ENCODE measurements at places on chromosomes 1 and 21.

GRCh38 chr1:38991638-38992411, 749 bp downstream of the AKIRIN1 start:
- peak; percentile 36 for DNase-seq

DNA sequence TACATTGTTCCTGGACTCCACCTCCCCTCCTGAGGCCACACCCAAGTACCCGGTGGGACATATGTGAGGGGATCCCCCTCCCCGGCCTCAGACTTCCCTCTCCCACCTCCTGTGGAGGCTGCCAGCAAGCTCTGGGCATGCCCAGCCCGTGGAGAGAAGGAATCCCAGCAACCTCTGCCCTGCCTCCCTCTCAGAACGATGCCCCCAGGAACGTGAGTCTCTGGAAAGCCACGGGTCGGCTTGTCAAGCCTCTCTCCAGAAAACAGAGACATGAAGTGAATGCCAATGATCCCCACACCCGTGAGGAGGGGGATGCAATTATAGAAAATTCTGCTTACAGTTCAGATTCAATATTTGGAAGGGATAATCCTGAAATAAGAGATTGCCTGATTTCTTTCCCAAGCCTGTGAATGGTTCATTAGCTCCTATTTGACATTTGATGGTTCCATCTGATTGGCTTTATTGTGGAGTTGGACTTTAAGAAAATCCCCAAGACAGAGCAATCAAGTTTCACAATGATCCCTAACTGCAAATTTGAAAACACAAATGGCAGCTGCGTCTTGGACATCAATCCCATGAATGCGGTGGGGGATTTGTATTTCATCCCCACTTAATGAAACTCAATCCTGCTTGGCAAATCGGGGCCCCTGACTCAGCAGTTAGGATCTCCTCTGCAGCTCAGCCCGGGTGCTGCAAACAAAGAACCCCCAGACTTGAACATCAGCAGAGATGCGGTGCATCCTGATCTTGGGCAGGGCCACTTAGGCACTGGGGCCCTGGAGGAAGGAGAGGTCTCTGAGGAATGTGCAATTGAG, 9.1 kb upstream of the GUCA2B start:
- DNase-seq = no peak

DNA sequence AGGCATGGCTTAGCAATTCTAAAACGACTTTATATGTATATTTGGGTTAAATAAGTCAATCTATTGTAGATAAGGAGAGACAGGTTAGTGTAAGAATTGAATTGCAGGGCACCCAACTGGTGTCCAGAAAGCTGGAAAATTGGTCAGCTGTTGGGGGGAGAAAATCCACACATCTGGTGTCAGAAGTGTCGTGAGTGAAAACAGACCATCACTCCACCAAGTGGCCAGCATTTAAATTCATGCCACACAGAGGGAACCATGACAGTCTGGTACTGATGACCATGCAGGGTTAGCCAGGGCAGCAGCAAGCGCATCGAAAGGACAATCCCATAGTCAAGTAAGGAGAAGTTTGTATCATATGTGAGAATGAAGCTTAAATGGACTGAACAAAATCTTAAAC, 11.7 kb downstream of the LAX1 start:
- no peak for DNase-seq

- DNase-seq = no peak
These were observed 314.8 kb upstream of the C1orf174 start for GRCh38 chr1:4214826-4215225.

GRCh38 chr1:119007670-119008482, 19.7 kb upstream of the TBX15 start:
- DNase-seq = peak; percentile 17

- DNase-seq = peak; percentile 51
These were observed 15.3 kb downstream of the CD2 start for GRCh38 chr1:116769561-116769977.

DNA sequence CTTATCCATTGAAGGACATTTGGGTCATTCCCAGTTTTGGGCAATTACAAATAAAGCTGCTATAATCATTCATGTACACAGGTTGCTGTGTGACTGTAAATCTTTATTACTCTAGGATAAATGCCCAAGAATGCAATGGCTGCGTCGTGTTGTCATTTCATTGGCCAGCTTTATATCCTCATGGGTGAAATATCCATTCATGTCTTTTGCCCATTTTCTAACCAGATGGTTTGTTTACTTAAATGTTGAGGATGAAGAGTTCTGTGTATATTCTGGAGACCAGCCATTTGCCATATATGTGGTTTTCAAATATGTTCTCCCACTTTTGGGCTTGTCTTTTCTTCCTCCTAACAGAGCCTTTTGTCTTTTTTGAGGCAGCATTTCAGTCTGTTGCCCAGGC, 25.3 kb downstream of the TRIM11 start:
- no peak for DNase-seq

- no peak for DNase-seq
These were observed 586 bp downstream of the CHI3L2 start for GRCh38 chr1:111227851-111228747.

All from inflammatory macrophage (primary cell).